ENCODE measurements at places on chromosomes 7 and 10.

GRCh38 chr7:154929006-154929726 lies 73.8 kb downstream of the PAXIP1 start:
- DNase-seq: no peak

DNA sequence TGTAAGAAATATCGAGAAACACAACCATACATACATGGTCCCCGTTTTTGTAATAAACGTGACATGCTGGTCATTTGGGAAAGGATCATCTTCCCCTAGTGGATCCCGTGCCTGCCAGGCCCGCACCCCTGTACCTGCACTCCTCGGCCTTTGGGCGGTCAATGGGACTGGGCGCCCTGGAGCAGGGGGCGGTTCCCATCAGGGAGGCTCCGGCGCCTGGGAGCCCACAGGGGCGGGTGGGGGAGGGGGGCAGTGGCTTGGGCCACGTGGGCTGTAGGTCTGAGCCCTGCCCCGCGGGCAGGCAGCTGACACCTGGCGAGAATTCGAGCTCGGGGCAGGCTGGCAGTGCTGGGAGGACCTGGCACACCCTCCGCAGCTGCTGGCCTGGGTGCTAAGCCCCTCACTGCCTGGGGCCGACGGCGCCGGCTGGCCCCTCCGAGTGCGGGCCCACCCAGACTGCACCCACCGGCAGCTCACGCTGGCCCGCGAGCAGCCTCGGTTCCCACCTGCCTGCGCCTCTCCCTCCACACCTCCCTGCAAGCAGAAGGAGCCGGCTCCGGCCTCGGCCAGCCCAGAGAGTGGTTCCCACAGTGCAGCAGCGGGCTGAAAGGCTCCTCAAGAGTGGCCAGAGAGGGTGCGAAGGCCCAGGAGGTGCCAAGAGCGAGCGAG lies 361.6 kb upstream of the GRM3 start:
- DNase-seq: no peak

GRCh38 chr7:27125986-27126394 lies 4.6 kb downstream of the HOXA4 start:
- DNase-seq: no peak

DNA sequence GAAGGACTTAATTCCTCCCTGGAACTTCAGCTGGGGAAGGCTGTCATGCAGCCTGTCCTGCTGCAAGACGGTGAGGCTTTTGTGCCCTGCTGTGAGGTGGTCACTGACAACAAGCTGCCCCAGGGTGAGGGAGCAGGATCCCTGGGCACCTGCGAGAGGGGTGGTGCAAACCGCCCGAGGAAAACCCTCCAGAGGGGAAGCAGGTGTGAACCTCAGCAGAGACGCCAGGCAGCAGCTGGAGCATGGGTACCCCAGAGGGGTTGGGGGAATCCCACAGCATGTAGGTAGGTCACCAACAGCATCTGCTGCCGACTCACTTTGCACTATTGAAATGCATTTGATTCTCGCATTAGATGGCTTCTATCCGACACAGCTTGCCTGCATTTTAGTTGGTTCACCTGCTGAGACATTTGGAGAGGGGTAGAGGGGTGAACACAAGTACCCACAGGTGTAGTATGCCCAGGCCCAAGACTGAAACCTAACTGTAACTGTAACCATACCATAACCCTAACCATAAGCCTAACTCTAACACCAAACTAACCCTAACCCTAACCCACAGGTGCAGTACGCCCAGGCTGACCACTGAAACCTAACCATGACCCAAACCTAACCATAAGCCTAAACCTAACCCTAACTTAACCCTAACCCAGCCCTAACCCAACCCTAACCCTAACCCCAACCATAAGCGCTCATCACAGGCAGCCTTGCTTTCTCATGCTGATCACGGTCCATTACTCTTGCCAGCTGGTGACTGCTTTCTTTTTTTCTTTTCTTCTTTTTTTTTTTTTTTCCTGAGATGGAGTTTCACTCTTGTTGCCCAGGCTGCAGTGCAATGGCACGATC lies 85.9 kb downstream of the ELFN1 start:
- DNase-seq: no peak

DNA sequence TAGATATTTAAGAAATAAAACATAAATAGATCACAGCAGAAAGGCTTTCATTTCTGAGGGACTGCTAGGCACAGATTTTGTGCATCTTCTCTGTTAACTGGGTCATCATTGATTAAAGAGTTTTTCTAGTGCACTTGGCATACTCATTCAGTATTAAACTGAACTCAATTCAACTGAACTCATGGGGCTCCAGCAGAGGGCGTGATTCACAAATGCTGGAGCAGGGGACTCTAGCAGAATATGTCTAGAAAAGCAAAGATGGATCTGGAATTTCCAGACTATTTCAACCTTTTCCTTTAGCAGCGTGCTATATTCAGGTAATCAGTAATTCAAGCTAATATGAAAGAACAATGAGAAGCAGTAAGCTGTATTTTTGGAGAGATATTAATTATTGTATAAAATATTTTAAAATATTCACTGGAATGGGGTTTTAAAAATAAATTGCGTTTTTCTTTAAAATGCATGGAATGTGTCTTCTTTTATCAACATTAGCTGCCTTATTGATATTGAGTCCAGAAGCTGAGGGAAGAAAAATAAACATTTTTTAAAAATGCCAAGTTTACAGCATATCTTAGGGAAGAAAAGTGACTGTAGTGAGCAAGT lies 296.8 kb upstream of the CACNA2D1 start:
- peak; percentile 64 for DNase-seq

DNA sequence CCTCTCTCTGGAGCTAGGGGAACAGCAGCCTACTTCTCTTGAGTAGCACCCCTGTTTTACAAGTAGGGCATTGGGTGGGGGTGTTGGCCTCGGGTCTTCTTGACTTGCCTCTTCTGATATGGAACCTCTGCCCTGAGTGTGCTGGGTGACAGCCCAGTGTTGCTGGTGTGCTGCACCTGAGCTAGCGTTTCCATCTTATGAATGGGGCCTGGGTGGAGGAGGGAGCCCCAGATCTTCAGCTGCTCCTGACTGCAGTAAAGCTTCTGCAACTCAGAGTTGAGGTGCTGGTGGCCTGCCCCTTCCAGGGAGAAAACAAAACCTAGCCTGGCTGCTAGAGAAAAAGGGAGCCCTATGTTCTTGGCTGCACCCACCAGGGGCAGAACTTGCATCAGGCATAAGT lies 202.5 kb upstream of the SHH start:
- DNase-seq: no peak

GRCh38 chr7:23604296-23604640 lies 7.1 kb downstream of the CCDC126 start:
- DNase-seq: no peak

DNA sequence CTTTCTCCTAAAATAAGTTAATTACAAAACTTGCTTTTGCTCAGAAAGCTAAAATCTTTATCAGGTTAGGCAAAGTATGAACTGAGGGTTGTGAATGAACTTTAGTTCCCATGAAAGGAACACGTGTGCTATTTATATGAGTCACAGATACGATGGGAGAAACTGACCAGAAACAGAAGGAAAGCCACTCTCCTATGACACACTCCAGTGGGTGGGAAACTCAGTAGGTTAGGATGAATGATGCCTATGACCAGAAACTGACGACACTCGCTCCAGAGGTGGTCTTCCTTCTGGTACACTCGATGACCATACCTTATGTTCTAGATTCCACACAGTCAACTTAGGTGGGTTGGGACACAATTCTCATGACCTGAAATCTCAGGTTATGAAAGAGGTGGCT lies 215.7 kb upstream of the INHBA start:
- DNase-seq: no peak

DNA sequence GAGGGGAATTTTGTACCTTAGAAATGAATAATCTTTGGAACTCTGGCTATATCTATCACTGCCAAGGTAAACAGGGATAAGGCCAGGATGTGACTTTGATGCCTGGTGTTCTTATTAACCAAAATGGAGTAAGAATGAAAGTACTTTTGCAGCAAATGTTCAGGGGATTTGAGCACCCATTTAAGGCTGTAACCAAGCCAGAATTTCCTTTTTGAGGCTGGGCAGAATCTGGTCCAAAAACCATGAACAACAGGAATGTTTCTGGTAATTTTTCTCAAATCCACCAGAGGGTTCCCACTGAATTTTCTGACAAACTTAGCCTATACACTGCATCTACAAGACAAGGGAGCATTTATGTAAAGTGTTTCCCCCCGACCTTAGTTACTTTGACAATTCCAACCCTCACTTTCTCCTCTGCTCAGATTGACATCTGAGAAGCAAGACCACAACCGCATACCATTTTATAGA lies 120.6 kb downstream of the BAMBI start:
- DNase-seq: no peak

GRCh38 chr7:47523401-47523800 lies 58.5 kb downstream of the TNS3 start:
- DNase-seq: no peak

DNA sequence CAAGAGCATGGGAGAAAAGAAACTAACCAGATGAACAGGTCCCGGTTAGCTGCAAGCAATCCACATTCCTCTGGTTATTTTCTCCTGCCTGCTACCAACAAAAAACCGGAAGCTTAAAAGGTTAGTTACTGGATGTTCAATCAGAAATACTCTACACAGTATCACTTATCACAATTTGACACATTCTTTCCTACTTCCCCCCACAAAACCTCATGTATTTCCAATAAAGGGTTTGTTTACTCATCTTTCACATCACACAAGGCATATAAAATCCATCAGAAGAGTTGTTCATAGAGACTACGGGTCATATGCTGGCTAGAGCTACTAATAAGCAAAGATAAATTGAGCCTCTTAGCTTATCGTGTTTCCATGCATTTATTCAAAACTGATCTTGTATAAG lies 4.8 kb downstream of the SLC25A28 start:
- no peak for DNase-seq

GRCh38 chr10:121891103-121891502 lies 36.7 kb downstream of the ATE1 start:
- no peak for DNase-seq

DNA sequence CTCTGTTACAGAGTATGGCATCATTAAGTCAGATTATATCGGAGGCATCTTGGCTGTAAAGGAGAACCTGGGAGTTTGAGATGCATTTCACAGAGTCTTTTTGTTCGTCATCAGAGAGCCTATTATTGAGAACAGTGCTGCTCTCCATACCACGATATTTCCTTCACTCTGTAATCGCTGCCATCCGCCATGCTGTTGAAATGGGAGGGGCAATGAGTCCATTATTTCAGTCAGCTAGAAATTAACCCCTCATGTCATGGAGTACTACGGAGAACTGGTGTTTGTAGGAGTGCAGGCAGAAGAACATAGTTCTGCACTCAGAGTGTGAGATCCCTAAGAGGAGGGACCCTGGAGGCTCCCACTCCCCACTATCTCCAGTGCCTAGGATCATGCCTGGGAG lies 59.2 kb downstream of the SLC16A12 start:
- DNase-seq: no peak

DNA sequence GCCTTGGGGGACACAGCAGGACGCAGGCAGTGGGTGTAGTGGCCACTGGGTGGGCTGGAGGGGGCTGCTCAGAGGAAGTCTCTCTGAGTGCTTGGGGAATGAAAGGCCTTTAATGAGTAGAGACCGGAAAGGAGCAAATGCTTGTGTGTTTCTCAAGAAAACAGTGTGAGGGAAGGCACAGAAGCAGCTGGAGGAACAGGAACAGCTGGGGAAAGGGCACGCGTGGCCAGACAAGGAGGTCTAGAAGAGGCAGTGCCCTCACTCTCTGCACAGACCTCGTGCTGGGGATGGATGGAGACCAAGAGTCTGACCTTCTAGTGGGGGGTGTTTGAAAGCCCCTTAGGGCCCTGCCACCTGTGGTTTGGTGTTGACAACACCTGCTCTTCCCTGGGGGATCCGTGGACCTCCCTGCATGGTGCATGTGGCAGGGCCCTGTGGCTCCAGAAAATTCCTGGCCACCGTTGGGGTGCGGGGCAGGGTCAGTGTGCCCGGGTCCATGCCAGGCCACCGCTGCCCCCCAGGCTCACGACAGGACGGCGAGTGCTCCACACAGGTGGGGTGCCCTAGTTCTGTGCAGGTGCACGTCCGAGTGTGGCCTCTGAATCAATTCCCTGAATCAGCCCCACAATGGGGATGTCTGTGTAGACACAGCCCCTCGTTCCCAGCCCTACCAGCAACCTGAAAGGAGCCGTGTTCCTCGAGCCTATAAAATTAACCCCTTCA lies 25.9 kb upstream of the FAM20C start:
- no peak for DNase-seq

DNA sequence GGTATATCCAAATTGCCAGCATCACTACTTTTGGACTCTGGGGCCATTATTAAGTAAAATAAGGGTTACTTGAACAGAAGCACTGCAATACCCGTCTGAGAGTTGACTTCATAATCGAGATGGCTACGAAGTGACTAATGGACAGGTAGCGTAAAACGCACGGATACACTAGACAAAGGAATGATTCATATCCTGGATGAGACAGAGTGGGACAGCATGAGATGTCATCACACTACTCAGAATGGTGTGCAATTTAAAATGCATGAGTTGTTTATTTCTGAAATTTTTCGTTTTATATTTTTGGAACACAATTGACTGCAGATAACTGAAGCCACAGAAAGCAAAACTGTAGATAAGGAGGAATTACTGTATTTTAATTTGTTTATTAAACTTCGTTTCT lies 421.5 kb upstream of the LRGUK start:
- no peak for DNase-seq

- no peak for DNase-seq
These were observed 25.1 kb upstream of the SGMS1 start for GRCh38 chr10:50648935-50649227.

DNA sequence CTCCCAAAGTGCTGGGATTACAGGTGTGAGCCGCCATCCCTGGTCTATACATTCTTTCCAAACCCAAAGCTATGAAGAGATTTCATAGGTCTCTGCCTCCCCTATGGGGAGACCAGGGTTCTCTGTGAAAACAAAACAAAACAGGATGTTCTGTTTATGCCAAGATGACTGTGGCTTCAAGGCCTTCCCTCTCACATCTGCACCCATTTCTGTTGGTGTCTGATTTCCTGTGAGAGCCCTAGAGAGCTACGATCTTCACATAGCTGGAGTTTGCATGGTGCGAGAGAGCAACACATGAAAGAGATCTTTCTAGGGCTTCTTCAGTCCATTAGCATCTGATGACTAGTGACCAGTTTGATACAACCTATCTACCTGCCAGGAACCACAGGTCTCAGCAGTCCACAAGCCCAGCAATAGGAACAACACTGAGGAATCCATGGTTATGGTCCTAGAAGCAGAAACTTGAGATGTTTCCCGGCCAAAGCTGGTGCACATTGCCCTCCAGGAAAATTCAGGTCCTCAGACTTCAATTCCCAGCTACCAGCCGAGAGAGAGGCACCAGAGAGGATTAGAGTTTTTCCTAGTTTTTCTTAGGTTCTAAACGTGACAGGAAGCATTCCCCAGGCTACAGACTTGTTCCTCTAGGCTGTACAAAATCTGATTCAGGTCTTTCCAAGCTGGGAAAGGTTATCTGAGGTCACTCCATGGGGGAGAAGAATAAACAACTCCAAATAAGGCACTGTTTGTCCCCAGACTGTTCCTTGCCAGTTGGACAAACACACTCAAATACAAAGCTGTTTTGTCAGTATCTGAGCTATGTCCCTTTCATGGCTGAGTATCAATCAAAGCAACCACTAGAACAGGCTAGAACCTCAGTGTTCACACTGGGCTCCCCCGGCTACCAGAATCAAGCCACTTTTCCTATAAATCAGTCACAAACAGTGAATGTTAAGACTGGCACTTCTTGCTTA lies 259.7 kb downstream of the CALN1 start:
- no peak for DNase-seq

GRCh38 chr7:41870461-41871138 lies 167.7 kb upstream of the INHBA start:
- no peak for DNase-seq

All from NCI-H1092 (cell line).